ENCODE measurements at places on chromosomes 1 and 21.

DNA sequence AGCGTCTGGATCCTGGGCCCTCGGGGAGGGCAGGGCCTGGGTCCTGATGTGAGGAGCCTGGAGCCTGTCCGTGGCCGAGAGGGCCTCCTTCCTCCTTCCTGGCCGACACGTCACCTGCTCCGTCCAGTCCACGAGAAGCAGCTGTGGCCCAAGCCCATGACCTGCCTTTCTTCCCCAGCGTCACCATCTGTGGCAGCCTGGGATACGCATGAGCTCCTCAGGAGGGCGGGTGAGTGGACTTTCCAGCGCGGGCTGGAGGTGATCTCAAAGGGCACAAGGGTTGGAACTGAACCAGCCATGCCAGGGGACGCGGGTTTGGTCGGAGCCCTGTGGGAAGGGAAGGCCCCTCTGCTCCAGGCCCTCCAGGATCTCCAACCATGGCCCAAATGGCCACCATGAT, 90.4 kb downstream of the DHRS3 start:
- DNase-seq = peak; percentile 61

DNA sequence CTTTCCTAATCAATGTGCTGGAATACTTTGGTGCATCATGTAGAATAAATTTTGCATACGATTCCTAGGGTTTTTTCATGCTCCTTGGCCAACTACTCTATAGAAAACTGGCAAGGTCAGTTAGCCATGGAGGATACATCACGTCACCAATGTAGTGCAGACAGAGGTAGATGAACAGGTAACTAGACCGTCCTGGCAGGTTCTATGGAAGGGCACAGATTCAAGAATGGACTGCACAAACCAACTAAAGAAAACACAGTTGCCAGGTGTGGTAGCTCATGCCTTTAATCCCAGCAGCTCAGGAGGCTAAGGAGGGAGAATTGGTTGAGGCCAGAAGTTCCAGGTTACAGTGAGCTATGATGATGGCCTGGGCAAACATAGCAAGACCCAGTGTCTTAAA, 9.9 kb downstream of the MTF1 start:
- DNase-seq = no peak

DNA sequence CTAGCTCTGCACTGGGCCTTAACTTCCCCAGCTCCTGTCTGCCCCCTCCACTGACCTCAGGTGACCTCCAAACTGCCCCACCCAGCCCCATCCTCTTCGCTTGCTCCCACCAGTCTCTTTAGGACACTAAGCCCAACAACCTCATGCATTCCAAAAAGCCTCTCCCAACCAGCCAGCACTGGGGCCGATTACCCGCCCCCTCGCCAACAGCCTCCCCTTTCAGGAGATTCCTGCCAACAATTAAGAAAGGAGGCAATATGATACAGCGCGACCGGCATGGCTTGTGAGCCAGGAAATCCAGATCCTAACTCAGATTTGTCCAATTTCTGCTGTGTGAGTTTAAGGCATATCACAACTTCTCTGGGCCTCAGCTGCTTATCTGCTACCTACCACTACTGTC, 14.7 kb downstream of the KANK4 start:
- no peak for DNase-seq

DNA sequence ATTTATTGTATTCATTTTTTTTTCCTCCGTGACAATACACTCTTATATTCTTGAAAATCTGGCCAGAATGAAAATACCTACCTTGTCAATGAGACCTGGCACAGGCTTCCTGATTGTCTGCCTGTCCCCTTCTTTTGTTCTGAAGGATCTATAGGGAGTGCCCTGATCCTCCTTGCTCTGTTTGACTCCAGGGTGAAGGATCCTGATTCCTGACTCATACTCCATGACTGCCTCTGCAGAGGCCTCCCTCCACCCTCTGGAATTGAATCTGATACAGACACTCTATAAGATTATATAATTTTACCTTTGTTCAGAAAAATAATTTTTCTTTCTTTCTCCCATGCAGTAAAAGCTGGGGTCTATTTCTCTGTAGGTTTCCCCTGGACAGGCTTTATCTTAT, 116.2 kb downstream of the HMCN1 start:
- DNase-seq = peak; percentile 20

DNA sequence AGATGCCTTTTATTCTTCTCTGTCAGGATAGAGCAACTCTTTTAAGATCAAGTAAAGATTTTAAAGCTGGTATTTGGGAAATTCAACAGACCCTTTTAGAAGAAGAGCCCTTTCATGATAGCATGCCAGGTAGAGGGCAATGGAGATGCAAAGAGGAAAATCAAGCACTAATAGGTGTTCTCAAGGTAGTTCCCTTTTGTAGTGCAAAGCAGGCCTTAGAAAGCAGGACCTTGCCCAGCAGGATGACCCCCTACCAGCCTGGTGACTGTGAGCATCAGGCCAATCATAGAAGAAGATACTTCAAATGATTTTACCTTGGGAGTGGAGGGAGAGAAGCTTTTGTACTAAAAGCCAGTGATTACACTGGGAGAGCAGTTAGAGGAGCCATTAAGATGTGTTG, 381.4 kb upstream of the ZRANB2 start:
- no peak for DNase-seq

- no peak for DNase-seq
Observed at GRCh38 chr1:58293388-58293787, 253.1 kb downstream of the OMA1 start.

GRCh38 chr1:60757485-60757884, 324.9 kb upstream of the NFIA start:
- DNase-seq = no peak

- no peak for DNase-seq
Observed at GRCh38 chr1:186498071-186498470, 37.2 kb upstream of the PDC start.

DNA sequence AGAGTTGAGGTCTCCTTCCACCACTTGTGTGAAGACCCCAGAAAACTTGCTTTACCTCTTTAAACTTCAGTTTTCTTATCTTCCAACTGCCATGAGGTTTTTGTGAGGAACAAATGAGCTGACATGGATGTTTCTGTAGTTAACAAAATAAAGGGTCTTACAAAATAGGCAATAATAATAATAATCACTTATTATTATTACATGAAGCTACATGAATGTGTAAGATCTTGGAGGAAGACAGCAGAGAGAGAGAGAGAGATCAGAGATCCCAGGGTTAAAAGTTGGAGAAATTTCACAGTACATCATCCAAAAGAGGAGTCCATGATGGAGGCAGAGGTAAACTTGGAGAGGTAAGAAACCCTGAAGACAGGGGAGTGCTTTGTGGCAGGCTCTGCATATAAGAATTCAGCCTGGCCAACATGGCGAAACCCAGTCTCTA, 10.7 kb downstream of the RCC1 start:
- DNase-seq = peak; percentile 16

- DNase-seq = no peak
Observed at GRCh38 chr1:180577361-180577760, 18.6 kb downstream of the OVAAL start.

DNA sequence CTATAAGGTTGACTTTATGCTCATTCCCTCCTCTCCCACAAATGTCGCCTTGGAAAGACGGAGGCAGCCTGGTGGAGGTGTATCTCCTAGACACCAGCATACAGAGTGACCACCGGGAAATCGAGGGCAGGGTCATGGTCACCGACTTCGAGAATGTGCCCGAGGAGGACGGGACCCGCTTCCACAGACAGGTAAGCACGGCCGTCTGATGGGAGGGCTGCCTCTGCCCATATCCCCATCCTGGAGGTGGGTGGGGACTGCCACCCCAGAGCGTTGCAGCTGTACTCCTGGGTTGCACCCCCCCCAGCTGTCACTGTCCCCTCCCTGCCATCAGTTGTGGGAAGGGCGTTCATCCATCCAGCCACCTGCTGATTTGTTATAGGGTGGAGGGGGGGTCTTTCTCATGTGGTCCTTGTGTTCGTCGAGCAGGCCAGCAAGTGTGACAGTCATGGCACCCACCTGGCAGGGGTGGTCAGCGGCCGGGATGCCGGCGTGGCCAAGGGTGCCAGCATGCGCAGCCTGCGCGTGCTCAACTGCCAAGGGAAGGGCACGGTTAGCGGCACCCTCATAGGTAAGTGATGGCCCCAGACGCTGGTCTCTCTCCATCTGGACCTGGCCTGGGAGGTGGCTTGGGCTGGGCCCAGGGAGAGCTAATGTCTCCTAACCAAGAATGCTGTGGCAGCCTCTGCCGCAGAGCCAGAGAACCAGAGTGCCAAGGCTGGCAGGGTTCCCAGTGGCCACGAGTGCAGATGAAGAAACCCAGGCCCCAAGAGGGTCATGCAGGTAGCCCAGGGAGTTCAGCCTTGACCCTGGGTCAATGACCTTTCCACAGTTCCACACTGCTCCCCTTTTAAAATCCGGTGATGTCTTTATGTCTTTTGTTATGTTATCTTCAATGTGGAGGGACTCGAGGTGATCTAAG, 13.1 kb downstream of the PCSK9 start:
- no peak for DNase-seq

GRCh38 chr1:10951961-10952360, 60.5 kb upstream of the TARDBP start:
- DNase-seq = no peak

Data from kidney tubule cell (primary cell).